SIG-M5 (cell line): ENCODE measurements at places on chromosomes 1 and 21.

DNA sequence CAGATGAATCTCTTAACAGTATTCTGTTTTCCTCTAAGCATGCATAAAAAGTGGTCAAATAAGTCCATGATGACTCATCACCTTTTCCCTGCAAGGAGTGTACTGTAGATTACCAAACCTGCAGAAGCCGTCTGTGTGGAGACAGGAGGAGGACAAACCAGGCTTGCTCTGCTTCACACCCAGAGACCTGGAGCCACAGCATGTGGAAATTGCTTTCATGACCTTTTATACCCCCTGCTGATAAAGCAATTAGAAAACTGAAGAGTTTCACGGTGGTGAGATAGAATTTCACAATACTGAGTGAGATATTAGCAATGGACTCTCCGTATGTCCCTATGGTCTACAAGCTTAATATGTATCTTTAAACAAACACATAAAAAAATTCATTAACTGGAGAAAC lies 9.4 kb downstream of the CORT start:
- DNase-seq: no peak

- DNase-seq: no peak
Measured at GRCh38 chr1:22259551-22260282, 116.8 kb upstream of the WNT4 start.

GRCh38 chr1:167551362-167551761 lies 2.2 kb downstream of the CREG1 start:
- no peak for DNase-seq

GRCh38 chr1:230299191-230300006 lies 126.7 kb downstream of the PGBD5 start:
- DNase-seq: no peak

- DNase-seq: no peak
Measured at GRCh38 chr1:118202076-118202608, 17.1 kb upstream of the SPAG17 start.
